NCI-H187 (cell line): ENCODE measurements at places on chromosomes 6 and 20.

DNA sequence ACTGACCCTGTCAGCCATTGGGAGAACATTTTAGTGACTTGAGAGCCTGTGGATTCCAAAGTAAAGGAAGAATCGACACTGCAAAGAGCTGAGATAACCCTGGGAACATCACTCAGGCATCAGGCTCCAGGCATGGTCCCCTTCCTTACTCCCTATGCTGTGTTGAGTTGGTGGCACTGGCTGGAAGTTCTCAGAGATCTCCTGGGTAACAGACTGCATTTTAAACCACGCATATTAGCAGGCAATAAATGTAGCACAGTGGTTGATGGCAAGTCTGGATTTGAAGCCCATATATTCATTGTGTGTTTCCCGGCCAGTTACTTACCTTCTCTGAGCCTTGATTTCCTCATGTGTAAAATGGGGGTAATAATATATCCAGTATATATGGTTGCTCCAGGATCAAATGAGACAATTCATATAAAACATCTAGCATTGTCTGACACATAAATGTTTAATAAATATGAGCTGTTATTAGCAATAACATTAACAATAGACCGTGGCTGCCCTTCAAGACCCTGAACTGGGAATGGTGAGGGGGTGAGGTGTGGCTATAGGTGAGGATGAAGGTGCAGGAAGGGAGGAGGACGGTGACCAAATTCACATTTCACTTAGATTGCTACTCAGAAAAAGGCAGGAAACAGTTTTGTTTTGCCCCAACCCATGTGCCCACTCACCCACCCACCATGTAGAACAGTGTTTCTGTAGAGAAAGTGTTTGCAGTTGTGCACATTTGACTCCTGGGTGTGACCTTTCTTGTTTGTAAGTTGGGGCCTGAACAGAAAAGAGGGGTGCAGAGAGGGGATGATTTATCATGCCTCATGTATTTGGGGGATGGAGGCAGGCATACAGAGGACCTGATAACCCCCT lies 2.1 kb downstream of the PLCG1 start:
- no peak for DNase-seq

GRCh38 chr6:138201836-138202235 lies 16.5 kb downstream of the PBOV1 start:
- DNase-seq: no peak

DNA sequence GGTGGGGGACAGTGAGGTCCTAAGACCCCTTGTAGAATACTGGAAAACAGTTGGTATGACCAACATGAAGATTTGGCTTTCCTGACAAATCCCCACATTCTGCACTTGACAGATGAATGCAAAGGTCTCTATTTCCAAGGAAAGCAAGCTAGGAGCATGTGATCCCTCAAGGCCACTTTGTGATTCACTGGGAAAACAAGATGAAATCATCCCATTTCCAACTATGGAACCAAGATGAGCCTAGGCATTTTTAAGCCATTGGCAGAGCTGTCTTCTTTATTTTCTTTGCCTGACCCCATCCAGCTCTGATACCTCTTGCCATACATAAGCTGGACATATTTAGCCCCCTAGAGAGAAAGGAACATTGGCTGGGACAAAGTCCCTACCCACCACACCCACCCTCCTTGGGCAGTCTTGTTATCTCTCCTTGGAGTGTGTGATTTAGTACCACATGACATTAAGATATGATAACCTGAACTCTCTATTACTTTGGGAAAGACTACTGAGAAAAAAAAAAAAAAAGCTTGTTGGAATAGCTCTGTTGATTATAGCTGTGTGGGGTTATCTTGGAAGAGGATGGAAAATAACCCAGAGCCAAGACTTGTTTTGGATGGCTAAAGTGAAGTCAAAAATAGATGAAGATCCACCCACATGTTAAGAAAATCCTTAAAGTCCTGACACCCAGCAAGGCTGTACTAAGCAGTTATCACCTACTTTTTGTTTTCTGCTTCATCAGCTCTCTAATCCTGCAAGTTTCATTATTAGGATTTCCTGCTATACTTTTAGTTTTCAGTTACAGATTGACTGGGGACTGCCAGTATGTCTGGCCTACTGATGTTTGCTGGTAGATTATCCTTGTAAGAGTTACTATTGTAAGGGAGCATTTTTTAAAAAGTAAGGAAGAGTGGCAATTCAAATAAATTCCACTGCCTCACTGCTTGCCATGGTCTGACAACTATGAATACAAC lies 90.1 kb upstream of the PREP start:
- no peak for DNase-seq

DNA sequence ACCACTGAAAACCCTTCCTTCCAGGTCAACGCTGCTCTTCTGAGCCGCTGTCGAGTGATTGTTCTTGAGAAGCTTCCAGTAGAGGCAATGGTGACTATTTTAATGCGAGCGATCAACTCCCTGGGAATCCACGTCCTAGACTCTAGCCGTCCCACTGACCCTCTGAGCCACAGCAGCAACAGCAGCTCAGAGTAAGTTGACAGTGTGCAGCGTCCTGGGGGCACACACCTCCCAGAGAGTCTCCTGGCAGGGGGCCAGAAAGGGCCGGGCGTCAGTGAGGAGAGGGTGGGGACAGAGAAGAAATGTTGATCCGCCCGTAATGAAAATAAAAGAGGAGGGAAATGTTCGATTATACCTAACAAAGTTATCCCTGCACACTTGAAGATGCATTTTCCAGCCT lies 5.0 kb downstream of the WRNIP1 start:
- DNase-seq: no peak

- DNase-seq: no peak
Observed at GRCh38 chr20:36439040-36439730, 102.1 kb upstream of the MYL9 start.

DNA sequence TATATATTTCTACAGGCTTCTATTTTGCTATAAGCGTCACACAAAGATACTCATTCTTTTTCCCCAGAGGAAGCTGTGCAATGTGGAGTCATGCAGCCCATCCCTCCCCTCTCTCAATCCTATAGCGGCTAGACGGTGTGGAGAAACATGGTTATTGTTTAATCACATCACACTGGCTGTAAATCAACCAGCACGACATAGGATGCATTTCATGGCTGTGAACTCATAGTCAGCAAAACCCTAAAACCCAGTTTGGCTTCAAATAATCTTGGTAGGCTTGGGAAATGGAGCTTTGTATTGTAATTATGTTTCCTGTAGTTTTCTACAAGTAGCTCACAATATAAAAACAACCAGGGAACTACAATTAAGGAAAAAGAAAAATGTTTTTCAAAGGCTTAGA lies 16.8 kb downstream of the FOXC1 start:
- DNase-seq: no peak

DNA sequence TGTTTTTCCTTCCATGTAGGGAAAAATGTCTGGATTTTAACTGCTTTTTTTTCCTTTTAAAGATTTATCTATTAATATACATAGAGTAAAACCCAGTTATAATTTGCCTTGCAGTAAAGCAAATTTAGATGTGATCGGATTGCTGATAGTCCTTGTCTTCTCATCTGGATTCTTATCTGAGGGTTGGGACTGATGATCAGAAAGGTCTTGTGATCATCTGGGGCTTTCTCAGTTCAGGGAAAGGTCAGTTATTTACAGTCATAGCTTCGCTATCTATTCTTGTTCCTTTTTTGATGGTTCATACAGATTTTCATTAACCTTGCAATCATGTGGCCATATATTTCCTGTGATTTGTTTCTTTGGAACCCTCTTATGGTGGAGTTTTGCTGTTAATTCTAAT lies 63.8 kb upstream of the CLDN20 start:
- DNase-seq: no peak

DNA sequence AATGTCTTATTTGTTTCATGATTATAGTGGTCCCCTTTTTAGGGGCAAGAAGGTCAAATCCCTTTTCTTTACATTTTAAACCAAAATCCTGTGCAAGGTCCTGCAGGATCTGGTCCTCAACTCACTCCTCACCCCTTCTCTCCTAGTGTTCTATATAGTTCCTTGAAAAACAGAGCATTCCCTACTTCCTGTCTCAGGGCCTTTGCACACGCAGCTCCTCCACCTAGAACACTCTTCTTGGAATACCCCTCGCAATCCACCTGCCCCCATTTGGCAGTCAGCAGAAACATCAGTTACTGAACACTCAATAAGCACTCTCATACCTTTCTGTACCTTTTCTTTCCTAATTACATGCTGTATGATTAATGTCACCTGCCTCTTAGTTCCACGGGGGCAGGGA lies 3.2 kb upstream of the ATP5F1E start:
- DNase-seq: no peak

DNA sequence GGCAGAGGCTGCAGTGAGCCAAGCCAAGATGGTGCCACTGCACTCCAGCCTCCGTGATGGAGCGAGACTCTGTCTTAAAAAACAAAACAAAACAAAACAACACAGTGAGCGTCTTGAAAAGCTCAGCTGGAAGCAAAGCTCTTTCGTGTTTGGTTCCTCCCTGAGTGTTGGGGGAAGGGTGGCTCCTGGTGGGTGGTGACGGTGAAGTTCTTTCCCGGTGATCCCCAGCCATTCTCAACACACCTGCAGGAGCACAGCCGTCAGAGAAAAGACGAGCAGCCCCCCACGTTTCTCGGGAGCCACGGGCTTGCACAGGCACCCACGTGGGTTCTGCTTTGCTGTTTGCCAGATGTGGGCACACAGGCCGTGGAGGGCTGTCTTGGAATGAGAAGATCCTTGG lies 3.2 kb downstream of the BHLHE23 start:
- no peak for DNase-seq

- DNase-seq: no peak
Observed at GRCh38 chr20:10660661-10661060, 13.1 kb downstream of the JAG1 start.

- no peak for DNase-seq
Observed at GRCh38 chr20:41049451-41049850, 20.8 kb downstream of the TOP1 start.

- DNase-seq: no peak
Observed at GRCh38 chr6:16124198-16125180, 4.4 kb upstream of the MYLIP start.

GRCh38 chr6:44837255-44837654 lies 449.7 kb downstream of the CDC5L start:
- no peak for DNase-seq
